ENCODE measurements at places on chromosomes 6 and 20. TPM values are rescaled to one million over a fixed set of nuclear protein-coding genes. Genes with fewer than 3 reads are reported as not detected.

GRCh38 chr6:144331491-144331969 lies 46.4 kb downstream of the UTRN start:
- peak; percentile 30 for DNase-seq

GRCh38 chr6:135141728-135142127 lies 39.4 kb upstream of the MYB start:
- DNase-seq: no peak

GRCh38 chr6:143224516-143224915 lies 163.8 kb downstream of the AIG1 start:
- DNase-seq: no peak

The IPCEF1 gene
- total RNA-seq: 1.6 TPM

The SLC35B3 gene
- total RNA-seq: 17.3 TPM

DNA sequence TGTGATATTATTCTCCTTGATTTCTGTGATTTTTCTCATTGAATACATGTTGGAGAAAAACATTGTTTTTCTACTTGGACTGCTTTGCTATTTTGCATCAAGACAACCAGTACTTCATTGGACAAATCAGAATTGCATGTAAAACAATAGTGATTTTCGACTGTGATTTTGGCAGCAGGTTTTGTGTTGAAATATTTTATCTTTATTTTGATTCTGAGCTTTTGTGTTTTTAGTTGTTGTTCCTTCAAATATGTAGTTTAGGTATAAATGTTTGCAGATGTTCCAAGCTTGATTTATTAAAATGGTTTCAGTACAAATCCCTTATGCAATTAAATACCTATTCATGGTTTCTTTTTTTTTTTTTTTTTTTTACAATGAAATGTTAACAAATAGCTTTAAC lies 754.1 kb downstream of the DOK5 start:
- DNase-seq: no peak

GRCh38 chr20:32052778-32053362 lies 828 bp downstream of the HCK start:
- no peak for DNase-seq

The DDO gene
- total RNA-seq: 16.5 TPM

DNA sequence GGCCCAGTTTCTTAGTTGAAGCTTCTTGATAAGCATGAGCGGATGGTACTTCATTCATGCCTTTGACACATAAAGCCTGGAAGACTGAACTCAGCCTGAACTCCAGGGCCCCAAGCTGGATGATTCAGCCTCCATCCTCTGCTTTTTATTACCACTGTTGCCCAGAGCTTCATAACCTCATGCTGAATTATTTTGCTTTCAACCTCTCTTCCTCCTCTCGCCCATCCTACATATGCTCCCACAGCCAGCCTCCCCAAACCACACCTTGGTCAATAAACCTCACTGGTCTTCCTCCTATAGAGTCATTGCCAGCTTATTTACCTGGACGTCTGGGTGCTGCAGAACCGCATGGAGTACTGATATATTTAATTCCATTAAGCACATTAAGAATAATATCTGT lies 59.4 kb downstream of the SLC35B3 start:
- DNase-seq: peak; percentile 1

GRCh38 chr20:60131375-60131774 lies 173.2 kb downstream of the CDH26 start:
- DNase-seq: peak; percentile 36

The TTLL9 gene
- not detected for total RNA-seq

The OTOR gene
- not detected for total RNA-seq

GRCh38 chr6:163717106-163717764 lies 302.7 kb downstream of the QKI start:
- DNase-seq: no peak

The GPR63 gene
- not detected for total RNA-seq

DNA sequence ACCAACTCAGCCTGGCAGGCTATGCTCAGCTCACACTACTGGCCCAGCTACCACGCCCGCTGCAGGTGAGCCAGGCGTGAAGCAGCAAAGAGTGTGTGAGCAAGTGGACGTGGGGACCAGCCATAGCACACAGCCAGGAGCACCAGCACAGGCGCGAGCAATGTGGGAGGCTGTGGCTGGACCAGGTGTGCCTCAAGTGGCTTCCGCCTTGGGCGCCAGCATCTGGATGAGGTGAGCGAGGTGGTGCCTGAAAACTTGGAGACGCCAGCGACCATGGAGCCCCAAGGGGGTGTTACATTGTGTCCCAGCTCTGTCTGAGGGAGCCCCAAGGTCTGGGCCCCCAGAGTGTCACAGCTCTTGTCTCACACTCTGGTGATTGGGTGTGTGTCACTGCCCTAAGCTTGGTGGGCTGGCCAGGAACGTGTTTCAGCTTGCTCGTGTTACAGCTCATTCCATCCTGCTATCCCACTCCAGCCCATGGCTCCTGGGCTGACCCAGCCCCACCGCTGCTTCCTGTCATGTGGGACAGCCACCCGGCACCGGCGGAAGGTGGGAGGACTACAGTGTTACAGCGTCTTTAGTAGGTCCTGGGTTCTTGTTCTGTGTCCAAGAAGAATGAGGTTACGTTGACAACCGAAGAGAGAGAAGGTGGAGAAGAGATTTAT lies 508.0 kb upstream of the MMS22L start:
- DNase-seq: no peak

DNA sequence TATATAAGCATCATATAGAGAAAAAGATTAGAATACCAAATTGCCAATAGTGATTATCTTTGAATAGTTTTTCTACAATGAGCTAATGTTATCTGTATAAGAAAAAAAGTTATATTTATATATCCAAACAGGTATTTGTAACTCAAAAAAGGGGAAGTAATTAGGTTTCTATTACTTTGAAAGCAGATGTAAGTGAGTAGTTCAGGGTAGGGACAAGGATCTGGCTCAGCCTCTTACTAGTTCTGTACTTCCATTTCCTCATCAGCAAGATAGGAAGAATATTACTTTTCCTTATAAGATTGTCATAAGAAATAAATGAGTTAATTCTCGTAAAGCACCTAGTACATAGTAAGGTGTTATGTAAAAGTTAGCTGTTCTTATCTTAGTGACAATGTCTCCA lies 32.2 kb downstream of the AHI1 start:
- DNase-seq: no peak

DNA sequence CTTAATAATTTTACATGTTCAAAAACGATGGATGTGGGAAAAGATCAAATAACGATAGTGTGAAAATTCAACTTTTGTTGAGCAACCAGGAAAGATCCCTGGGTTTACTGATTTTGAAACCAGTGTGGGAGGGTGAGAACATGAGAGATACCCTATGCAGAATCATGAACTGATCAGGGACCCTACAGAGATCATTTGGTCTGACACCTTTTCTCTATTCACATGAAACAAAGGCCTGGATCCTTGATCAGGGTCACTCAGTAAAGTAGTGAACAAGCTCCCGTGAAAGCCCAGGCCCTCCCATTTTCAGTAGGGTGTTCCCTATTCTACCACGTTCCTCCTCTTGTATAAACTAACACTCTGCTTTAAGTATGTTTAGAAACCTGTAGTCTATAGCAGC lies 60.5 kb upstream of the DUSP22 start:
- DNase-seq: no peak

DNA sequence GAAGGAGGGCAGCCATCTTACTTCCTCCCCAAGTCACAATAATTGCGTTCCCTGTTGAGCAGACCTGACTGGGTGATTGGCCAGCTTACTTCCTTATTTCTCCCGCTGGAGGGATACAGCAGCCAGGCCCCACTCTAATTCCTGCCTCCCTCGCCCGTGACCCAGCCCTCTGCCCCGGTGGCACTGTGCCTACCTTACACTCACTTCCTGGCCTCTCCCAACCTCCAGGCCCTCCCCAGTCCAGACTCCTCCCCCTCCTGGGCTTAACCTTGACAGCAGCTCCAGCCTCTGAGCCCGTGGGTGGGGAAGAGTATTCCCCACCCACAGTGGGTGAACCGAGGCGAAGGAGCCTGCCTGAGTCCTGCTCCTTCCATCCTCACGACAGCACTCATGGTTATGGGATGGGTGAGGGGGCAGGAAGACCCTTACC lies 3.0 kb downstream of the BAK1 start:
- no peak for DNase-seq

The CST3 gene
- total RNA-seq: 330 TPM

DNA sequence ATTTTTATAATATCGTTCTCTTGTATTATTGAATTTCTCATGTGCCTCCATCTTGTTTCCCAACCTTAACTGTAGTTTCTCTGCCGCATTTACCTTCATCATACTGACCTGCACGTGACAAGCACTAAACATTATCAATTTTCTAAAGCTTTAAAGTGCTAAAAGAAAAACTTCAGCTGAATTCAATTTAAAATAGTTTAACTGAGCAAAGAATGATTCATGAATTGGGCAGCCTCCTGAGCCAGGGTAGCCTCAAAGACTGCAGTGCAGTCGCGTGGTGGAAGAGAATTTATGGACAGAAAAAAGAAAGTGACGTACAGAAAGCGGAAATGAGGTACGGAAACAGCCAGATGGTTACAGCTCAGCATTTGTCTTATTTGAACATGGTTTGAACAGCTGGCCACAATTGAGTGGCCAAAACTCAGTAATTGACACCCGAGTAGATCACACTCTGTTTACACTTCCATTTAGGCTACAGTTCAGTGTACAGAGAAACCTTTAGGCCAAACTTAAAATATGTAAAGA lies 4.2 kb upstream of the ZDHHC14 start:
- DNase-seq: no peak

DNA sequence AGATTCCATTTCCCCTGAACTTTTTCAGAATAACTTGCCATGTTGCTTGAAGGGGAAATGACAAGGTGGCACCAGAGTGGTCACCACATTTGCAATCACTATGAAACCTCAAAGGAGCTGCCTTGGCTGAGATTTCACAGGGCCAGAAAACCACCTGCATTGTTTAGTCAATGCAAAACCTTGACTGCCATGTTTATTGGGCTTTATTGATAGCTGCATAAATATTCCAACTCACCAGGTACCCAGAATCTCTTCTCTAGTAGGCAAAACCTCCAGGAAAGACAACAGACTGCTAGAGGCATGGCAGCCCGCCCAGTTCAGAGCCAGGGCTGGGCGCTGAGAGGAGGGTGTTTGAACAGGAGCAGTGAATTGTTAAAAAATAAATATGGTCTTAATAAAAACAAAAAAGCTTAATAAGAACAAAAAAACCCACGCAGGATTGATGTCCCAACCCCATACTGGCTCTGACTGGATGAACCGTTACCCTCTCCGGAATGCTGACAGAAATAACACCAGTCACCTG lies 375.6 kb downstream of the ZFAND3 start:
- no peak for DNase-seq

GRCh38 chr6:83884523-83884922 lies 25.0 kb downstream of the CYB5R4 start:
- DNase-seq: peak; percentile 58

DNA sequence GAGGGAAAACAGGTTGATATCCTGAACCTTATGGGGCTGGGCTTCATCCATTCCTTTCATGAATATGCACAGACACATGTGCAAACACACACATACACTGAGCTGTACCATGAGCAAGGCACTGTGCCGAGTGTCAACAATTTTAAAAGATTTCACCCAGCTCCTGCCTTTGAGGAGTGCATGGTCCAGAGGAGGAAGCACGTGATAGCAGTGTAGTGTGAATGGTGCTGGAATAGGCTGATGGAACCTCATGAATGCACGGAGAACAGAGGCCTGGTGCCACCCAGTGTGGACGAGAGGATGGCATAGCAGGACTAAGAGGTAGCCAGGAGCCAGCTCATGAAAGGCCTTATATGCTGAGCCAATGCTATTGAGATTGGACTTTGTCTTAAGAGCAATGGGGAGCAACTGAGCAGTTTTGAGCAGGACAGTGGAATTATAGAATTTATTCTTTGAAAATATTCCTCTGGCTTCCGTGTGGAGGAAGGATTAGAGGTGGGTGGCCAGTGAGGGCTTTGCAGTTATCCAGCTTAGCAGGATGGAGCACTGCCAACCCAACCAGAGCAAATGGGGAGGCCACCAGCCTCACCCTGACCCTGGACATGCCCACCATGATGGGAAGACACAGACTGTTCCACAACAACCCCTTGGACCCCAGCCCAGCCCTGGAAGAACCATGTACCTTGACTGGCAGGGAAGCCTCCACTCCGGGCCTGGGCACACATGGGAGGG lies 84.4 kb downstream of the UNC5CL start:
- no peak for DNase-seq

The PRKN gene
- not detected for total RNA-seq

DNA sequence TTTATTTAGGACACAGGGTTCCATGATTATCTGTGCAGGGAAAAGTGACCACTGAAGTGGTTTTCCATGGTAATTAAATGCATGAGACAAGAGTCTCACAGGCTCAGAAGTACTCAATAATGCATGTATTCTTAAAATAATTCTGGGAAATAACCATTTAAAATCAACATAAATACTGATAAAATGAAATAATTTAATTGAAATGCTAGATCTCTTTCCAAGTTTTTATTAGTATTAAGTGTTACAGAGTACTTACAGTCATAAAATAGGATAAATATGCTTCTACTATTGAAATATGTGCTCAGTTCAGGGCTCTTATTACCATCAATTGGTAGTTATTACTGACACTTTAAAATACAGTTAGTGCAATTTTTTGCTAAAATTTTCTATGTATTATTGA lies 916.0 kb upstream of the GJE1 start:
- DNase-seq: no peak

GRCh38 chr6:16706911-16707783 lies 54.1 kb downstream of the ATXN1 start:
- DNase-seq: peak; percentile 67

GRCh38 chr20:47775841-47776240 lies 9.4 kb downstream of the SULF2 start:
- no peak for DNase-seq

The TAF4 gene
- 11.7 TPM for total RNA-seq

DNA sequence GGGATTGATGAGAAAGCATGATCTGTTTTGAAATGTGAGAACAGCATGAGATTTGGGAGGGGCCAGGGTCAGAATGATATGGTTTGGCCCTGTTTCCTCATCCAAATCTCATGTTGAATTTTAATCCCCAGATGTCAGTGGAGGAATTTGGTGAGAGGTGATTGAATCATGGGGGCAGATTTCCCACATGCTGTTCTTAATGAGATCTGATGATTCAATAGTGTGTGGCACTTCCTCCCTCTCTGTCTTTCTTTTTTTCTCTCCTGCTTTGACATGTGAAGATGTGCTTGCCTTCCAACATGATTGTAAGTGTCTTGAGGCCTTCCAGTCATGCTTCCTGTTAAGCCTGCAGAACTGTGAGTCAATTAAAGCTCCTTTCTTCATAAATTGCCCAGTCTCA lies 1060.3 kb upstream of the CITED2 start:
- peak; percentile 77 for DNase-seq

DNA sequence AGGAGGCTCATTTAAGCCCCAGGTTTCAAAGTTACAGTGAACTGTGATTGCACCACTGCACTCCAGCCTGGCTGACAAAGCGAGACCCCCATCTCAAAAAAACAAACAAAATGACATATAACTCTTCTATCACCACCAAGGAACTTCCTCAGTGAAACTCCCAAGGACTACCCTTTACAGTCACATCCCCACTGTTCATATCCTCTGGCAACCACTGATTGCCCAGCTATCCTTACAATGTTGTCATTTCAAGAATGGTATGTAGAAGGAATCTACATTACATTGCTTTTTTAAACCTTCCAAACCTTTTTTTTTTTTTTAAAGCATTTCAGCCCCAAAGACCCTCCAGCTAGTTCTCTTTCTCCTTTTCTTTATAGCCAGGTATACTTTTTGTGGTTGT lies 123.1 kb upstream of the CARMIL1 start:
- DNase-seq: no peak
